ENCODE measurements at places on chromosomes 4 and X.

DNA sequence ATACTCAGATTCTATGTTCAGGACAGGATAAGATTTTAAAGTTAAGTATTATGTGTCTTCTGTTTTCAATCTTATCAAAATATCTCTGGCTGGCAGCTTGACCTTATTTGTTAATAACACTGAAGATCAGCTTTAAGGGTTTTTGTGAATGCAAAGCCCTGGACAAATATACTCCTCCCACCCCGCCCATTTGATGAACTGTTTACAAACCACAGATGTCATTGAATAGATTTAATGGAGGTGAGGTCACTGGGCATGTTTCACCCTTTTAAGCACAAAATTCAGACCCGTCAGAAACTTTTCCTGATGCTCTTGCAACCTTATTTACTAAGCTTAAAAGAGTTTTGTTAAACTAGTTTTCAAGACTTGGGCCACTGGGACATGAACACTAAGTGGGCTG, 10.1 kb upstream of the CXCL8 start:
- no peak for DNase-seq

- DNase-seq: no peak
Observed at GRCh38 chr4:14837860-14838259, 164.4 kb upstream of the CPEB2 start.

DNA sequence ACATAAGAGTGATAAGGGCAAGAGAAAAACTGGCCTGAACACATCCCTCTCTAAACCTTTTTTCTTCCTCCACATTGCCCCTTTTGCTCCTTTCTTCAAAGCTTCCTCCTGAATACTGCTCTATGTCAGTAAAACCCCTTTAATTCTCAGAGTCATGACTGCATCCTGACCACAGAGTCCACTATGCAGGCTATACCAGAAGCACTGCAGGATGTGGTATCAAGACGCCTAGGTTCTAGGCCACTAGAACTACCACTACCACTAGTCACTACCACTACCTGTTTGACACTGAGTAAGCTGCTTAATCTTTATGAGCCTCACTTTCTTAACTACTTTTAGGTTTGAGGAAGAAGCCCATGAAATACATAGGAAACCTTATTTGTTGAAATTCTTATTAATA, 38.7 kb downstream of the ARHGEF9 start:
- DNase-seq: no peak

DNA sequence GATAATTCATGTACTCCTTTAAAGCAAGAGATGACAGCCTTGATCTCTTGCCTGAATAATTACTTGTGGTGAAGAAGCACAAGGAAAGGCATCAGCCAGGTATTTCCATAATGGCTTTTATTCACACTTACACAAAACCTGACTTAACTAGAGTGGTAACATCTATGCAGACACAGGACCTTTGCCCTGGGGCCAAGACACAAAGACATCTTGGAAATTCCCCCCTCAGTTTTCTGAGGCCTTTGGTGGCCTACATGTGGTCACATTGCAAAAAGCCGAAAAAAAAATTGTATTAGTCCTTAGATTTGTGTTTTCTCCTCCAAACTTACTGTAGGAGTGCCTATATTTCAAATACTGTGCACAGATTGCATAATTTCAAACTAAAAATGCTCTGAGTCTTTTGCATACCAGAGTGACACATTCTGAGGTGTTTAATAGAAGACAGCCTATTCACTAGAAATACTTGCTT, 172.4 kb downstream of the PDGFC start:
- no peak for DNase-seq

DNA sequence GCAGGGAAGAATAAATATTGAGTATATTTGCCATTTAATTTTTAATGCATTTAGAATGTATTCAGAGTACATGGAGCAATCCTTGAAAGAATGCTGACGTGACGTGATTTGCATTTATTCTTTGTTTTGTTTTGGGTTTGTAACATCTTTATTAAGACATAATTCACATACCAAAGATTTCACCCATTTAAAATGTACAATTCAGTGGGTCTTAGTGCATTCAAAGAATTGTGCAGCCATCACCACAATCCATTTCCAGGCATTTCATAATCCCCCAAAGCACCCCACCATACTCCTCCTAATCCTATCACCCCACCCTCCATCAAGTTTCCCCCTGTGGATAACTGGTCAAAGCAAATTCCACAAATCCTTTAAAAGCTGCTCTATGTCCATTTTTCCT, 87.4 kb downstream of the FAM9B start:
- no peak for DNase-seq

GRCh38 chr4:154366956-154367355, 124.6 kb downstream of the DCHS2 start:
- no peak for DNase-seq

DNA sequence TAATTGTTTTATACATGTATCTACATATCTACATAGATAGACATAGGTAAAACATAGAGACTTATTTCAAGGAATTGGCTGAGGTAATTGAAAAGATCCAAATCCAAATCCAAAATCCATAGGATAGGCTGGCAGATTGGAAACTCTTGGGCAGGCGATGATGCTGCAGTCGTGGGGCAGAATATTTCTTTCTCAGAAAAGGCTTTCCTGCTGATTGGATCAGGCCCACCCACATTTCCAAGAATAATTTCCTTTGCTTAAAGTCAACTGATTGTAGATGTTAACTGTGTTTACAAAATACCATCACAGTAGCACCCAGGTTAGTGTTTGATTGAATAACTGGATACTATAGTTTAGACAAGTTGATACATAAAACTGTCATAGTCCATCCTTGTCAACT, 27.2 kb downstream of the STIM2 start:
- no peak for DNase-seq

- DNase-seq: peak; percentile 64
Observed at GRCh38 chrX:68995780-68996551, 167.1 kb downstream of the EFNB1 start.

GRCh38 chr4:48184882-48185281, 50.8 kb upstream of the TXK start:
- DNase-seq: no peak

DNA sequence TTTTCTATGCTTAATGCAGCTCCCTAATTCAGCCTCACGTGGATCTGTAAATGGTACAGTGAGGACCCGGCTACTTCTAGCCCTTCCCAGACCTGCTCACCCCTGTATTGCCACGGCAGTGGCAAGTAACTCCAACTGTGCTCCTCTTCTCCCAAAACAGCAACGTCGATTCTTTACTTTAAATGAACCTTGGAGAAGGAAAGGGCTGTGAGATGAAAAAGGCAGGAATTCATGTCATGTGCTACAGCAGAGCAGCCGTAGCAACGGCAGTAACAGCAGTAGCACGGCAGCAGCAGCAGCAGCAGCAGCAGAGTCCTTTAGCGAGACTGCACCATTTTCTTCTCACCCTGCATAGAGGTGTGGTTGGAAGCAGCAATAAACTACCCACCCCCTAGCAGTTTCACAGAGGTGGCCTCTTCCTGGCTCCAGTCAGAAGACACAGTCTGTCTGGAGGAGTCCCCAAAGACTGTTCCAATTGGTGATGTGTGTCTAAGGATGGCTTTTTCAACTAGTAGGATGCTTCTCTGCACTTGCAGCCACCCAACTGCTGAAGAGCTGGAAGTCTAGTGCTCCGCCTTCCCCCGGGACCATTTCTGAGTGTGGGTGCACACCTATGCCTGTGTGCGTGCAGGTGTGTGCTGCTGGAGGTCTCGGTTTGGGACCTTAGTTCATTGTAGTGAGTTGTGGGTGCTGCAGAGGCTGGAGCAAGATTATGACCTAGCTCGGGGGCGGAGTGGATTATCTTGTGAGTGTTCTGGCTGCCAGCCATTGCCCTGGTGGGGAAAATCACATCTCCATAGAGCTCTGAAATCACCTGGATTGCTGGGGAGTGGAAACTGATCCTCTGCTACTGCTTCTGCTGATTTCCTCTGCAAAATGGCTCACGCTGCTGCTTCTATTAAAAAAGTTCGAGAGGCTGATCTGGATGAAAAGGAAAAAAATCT, 67.2 kb downstream of the ANK2 start:
- DNase-seq: no peak

DNA sequence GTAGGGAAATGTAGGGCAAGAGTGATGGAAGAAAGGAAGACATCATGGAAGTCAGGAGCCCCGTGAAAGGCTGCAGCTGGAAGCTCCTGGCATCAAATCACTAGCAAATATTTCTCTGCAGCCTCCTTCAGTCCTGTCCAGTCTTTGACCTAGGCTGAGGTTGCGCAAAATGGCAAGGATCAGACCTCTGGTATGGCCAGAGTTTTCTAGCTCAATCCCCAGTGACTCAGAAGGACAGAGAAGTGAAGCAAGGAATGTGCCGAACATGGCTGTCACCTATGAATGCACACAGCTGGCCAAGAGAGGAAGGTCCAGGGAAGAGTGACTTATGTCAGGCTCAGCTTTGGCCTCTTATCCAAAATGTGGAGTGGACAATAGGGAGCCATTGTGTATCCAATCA, 71.1 kb upstream of the PHOX2B start:
- DNase-seq: no peak

DNA sequence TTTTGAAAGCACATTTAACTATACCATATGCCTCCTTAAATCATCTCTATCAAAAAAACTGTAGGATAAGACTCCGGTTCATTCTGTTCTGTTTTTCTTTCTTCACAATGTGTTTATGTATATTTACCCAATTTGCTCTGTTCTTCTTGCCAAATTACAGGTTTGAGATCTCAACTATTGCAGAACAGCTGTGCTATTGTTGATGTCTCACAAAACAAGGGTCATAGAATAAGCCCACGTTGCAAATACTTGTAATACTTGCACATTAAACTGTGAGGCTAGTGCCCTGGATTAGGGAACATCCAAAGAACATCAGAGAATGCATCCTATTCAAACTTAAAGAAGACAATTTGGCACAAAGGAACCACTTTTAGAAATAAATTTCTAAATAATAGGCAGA, 45.4 kb downstream of the ANTXR2 start:
- DNase-seq: no peak

- DNase-seq: no peak
Observed at GRCh38 chr4:174365018-174365587, 81.4 kb downstream of the CEP44 start.

DNA sequence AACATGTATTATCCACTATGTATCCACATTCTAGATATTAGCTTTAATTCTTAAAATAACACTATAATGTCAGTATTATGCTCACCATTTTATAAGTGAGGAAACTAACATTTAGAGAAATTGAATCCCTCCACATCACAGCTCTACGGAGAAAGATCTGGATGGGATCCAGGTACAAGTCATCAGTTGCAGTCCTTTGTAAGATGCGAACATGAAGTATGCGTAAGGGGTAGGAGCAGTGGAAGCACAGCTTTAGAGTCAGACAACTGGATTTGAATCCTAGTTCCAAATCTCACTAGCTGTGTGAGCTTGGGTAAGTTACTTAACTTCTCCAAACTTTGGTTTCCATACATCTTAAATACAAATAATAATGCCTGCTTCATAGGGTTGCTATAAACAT, 162.5 kb downstream of the ATP10D start:
- DNase-seq: no peak

- DNase-seq: no peak
Observed at GRCh38 chrX:56764153-56764974, 35.3 kb downstream of the NBDY start.

- DNase-seq: no peak
Observed at GRCh38 chrX:12065251-12065650, 73.0 kb upstream of the FRMPD4 start.
